Non-pigmented ciliary epithelial cell (primary cell): ENCODE measurements at places on chromosomes 16 and 17.

DNA sequence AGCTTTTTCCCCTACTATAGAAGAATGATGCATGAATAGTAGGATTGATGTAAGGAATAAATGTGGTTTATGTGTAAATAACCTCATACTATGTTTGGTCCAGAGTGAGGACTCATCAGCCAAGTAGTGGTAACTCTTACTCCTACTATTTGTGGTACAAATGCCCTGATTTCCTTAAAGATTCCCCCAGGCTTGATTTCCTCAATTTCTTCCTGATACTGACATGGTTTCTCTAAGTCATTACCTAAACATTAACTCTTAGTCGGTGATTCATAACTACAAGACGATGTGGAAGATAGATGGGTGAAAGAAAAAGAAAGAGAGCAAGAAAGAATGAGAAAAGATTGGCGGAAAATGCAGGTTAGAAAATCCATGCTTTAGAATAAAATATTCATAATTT lies 17.2 kb upstream of the MYOCD start:
- DNase-seq = no peak

- DNase-seq = no peak
These were observed 112.1 kb upstream of the FOXF1 start for GRCh38 chr16:86398201-86398600.

- DNase-seq = no peak
These were observed at the start of gene CUEDC1 for GRCh38 chr17:57955183-57955931. CUEDC1 (minus strand) TSS chr17:57955412; CDS start chr17:57885564, 69,848 bp downstream.

- no peak for DNase-seq
These were observed 54.0 kb downstream of the PGS1 start for GRCh38 chr17:78432226-78433012.

- no peak for DNase-seq
These were observed 14.9 kb downstream of the FOXK2 start for GRCh38 chr17:82534401-82534812.

DNA sequence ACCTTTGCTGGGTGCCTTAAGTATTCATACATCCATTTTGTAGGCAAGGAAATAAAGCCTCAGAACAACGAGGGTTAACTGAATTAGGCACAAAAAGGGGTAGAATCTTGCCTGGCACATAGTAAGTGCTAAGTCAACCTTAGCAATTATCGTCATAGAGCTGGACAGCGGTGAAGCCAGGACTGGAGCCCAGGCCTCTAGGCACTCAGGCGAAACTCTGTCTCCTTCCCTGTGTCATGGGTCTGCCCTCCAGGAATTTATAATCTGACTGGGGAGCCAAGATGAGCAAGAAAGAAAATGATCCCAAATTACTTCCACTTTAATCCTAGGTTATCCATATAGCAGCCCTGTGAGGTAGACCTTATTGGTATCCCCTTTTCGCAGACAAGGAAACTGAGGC lies 61.4 kb downstream of the KATNIP start:
- DNase-seq = no peak

- no peak for DNase-seq
These were observed 13.7 kb upstream of the CDC42EP4 start for GRCh38 chr17:73325527-73325842.

DNA sequence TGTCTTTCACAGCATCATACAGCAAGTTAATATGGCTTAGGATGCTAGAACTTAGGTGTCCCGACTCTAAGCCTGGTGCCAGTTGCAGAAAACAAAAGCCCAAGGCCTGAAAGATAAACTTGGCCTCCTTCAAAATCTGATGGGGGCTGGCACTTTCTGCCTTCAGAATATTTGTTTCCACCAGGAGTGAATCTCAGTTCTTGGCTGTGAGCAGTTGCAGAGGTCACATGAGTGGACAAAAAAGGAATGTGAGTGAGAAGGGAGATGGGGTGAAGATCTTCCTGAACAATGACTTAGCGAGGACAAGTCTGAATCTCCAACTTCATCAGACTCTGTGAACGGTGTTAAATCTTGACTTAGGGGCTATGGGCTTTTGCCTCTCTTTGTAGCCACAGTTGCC lies 46.6 kb downstream of the HOXB1 start:
- DNase-seq = no peak

DNA sequence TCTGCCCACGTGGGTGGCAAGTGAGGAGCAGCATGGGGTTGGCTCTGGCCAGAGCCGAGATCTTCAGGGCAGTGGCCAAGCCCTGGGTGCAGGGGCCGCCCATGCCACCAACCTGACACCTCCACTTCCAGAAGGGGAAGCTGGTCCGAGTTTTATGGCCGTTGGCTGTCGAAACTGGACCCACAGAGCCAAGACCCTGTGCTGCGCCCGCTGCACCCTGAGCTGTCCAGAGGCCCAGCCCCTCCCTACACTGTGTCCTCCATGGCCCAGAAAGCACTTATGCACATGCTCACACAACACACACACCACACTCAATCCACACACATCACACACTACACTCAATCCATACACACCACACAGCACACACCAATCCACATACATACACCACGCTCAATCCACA lies 33.9 kb upstream of the RPTOR start:
- no peak for DNase-seq

- no peak for DNase-seq
These were observed 59.0 kb upstream of the MED9 start for GRCh38 chr17:17417718-17418181.

- no peak for DNase-seq
These were observed 50.7 kb downstream of the NT5M start for GRCh38 chr17:17353625-17354484.

- no peak for DNase-seq
These were observed 52.3 kb upstream of the SCNN1B start for GRCh38 chr16:23249830-23250229.

GRCh38 chr16:4610011-4611005 lies 4.4 kb downstream of the UBALD1 start:
- no peak for DNase-seq

DNA sequence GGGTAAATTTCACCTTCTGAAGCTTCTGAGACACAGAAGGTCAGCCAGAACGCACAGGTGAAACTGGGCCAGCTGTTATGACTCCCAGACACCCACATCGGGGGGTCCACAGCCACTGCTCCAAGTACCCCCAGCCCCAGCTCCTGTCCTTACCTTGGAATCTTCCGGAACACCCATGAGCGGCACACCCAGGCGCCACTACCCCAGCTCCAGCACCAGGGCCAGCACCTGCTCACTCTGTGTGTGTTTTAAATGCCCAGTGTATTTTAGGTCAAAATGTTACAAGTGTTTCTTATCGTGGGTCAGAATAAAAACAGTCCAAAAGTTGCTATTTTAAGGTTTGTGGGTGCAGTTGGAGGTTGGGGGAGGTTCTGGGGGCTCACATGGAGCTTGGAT lies 116.3 kb downstream of the RMI2 start:
- no peak for DNase-seq

DNA sequence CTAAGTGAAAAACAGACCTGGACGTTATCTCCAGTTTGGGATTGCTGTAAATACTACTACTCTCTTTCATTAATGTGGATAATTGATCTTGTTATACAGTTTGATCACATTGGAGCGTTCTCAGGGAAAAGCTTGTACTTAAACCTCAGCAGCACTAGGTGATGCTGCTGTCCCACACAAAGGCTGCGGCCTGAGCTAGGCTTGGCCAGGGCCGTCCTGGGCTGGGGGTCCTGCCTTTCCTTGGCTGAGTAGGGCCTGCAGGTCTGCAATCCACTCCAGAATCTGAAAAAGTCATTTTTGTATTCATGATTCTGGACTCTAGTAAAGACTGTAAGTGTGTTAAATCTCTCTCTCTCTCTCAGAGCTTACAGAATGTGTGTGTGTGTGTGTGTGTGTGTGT lies 23.7 kb upstream of the PMFBP1 start:
- DNase-seq = no peak

GRCh38 chr16:9934723-9935508 lies 247.3 kb downstream of the GRIN2A start:
- DNase-seq = no peak

GRCh38 chr17:38982858-38983746 lies 15.9 kb upstream of the FBXO47 start:
- DNase-seq = no peak

DNA sequence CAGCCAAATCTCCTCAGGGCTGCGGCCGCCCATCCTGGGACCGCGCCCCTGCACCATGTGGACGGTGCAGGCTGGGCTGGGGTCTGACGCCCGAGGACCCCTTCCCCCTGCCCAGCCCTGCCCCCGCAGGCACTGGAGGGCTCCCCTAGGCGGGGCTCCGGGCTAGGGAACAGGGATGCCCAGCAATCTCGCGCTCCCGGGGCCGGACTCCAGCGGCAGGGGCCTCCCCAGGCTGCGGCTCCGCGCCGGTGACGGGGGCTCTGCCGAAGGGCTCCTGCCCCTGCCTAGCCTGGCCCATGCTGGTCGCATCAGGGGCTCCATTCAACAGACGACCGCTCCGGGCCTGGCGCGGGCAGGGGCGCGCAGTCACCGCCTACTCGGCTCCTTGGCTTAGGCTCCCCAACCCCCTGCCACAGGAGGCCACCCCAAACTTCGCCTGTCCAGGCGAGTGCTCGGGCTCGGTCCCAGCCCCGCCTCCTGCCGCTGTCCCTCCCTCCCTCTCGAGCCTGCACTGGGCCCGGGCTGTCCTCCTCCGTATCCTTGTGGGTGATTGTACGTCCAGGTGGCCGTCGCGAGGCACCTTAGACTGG lies 27.4 kb upstream of the ADORA2B start:
- DNase-seq = no peak

DNA sequence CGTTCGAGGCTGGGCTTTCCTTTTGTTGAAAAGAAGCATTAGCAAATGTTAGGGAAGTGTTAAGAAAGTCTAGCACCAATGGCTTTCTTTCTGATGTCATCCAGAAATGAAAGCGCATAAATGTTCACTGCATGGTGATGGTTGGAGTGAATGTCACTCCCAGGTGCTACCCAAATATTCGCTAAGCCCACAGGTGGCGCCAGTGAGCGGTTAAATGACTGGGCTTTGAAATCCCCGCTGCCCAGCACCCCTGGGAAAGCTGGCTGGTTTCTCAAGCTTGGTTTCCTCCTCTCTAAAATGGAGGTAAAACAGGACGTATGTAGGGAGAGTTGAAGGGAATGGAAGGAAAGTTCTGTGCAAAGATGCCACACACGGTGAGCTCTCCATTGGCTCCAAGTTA lies 104.4 kb downstream of the IRX5 start:
- no peak for DNase-seq

- DNase-seq = no peak
These were observed 26.1 kb upstream of the CBFA2T3 start for GRCh38 chr16:89002851-89003830.

DNA sequence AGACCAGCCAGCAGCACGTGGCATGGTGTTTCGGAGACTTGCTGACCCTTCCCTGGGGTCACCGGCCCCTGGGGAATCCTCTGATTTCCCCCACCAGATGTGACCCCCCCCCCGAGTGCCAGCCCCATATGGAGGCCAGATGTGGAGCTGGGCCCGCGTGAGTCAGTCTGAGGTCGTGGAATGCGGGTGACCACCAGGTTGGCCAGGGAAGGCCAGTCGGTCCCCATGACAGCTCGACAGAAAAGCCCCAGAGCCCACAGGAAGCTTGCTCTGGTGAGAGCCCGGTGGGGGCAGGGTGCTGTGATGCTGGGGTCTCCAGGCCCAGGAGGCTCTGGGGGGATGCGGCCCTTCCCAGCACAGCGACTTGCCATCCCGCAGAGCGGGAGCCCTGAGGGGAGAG lies 209.0 kb downstream of the NTN1 start:
- no peak for DNase-seq

DNA sequence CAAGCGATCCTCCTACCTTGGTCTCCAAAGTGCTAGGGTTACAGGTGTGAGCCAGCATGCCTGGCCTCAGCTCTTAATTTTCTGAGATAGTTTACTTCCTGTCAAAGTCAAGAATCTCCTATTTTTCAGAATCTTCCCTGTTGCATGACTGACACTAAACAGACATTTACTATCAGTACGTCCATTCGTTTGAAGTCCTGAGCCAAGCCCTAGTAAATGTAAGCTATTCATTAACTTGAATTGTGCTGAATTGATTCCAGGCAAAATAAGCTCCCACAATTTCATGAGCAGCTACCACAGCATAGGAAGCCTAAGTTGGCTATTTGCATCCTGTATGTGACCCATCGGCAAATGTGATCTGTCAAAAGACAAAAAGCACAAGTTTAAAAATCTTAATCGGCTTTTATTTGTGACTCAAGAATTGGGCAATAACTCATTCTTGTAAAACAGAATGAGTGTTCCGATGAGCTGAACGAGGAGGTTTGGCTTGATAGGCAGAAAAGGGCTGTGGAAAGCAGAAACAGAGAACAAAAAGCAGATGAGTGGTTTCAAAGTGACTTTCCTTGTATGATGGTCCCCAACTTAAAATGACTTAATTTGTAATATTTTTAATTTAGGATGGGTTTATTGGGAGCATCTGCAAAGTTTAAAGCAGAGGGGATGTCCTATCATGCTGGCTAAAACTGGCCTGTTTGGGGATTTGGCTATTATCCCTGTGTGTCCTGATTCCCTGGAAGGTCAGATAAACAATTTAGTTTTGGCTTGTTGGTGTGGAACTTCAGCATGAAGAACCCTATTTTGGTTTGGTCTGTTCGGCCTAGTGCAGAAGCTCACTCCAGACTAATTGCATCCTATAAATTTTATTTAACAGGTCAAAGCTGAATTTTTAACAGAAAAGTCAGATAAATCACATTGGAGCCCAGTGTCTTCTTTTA lies 14.2 kb downstream of the RNF112 start:
- no peak for DNase-seq

DNA sequence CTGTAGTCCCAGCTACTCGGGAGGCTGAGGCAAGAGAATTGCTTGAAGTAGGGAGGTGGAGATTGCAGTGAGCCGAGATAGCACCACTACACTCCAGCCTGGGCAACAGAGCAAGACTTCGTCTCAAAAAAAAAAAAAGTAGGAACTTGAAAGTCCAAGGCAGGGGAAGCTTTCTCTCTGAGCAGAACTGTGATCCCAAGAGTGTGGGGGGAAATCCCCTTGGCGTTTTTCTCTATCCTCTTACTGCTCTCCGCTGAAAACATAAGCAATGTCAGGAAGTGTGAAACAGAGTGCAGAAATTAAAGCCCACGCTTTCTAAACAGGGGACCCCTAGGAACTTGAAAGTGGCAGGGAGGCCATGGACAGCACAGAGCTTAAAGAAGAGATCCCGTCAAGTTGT lies 9.8 kb upstream of the CMTM3 start:
- no peak for DNase-seq

GRCh38 chr16:14529010-14529669 lies 100.9 kb downstream of the PARN start:
- DNase-seq = peak; percentile 88

- DNase-seq = no peak
These were observed 10.7 kb downstream of the COL1A1 start for GRCh38 chr17:50190603-50191358.

- DNase-seq = no peak
These were observed 502.8 kb upstream of the CDH11 start for GRCh38 chr16:65624666-65625065.
